ENCODE measurements at places on chromosomes 11 and 22.

- no peak for DNase-seq
Measured at GRCh38 chr11:86021377-86021776, 47.5 kb downstream of the PICALM start.

DNA sequence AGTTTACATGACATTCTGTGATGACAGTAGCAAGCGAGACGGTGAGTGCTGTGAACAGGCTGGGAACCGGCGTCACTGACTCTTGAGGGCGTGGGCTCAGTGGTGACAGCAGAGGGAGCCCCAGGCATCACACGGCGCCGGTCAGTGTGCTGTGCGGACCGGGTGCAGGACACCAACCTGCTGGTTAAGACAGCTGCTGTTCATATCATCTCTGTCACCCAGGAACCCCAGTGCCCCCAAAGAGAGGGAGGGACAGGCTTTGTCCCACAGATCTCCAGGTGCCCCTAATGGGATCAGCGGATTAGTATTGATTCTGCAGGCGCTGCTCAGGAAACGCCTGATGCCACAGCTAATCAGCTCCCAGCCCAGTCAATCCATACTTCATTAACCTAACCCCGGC, 18.4 kb downstream of the B3GAT1 start:
- no peak for DNase-seq

GRCh38 chr22:23289851-23290724, 109.8 kb downstream of the BCR start:
- DNase-seq, result peak; percentile 17

GRCh38 chr11:8230178-8230859, 33.4 kb downstream of the LMO1 start:
- DNase-seq, result no peak

DNA sequence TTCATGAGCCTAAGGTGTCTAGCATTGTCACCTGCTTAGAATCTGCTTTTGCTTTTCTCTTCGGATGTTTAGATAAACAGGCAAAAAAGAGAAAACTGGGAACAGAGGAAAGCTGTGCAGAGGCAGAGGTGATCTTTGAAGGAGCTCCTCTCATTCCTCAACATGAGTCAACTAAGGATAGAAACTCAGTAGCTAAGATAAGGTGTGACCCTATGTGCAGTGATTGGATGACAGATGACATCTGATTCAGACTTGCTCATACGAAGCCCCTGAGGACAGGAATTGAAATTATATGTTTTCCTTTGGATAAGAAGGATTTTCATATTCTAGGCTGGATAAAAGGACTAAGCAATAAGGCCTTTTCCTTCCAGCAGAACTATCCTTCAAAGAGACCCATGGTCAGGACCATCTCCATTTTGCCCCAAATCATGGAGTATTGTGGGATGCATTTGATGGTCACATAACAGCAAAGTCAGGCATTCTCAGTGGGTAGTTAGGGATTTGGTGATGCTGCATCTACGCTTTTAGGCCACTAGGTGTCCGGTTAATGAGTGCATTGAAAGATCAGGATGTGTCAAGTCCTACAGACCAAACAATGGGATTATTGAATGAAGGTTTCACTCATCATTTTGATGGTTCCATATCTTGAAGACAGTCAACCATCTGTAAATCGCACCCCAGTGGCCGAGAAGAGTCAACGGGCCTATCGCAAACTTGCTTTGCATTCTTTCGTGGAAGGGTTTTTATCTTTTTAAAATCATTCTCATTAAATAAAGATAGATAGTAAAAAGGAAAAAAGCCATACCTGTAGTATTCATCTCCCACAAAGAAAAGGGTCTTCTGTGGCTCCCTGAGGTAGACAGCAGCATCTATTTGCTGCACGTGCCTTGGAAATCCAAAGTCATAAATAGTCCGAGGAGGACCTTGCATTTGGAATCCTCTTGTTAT, 32.2 kb downstream of the MMP20 start:
- no peak for DNase-seq

DNA sequence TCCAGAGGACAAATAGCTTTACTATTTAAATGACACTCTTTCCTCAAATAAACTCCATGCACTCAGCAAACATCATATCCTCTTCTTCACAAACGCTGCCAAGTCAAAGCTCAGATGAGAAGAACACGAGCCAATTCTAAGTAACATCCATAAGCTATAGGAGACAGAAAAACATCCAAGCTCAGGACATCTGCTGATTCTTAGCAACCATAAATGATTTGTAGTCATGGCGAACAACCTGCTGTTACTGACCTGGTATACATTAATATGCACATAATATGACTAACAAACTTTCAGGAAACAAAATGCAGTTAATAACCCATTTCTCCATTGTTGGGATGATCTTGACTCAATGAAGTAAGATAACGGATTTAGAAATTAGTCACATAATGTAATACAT, 6.7 kb downstream of the GALNT18 start:
- DNase-seq, result no peak

GRCh38 chr22:37054600-37055365, 3.2 kb downstream of the KCTD17 start:
- DNase-seq, result no peak

GRCh38 chr22:42462016-42462415, 29.8 kb upstream of the NFAM1 start:
- DNase-seq, result no peak

DNA sequence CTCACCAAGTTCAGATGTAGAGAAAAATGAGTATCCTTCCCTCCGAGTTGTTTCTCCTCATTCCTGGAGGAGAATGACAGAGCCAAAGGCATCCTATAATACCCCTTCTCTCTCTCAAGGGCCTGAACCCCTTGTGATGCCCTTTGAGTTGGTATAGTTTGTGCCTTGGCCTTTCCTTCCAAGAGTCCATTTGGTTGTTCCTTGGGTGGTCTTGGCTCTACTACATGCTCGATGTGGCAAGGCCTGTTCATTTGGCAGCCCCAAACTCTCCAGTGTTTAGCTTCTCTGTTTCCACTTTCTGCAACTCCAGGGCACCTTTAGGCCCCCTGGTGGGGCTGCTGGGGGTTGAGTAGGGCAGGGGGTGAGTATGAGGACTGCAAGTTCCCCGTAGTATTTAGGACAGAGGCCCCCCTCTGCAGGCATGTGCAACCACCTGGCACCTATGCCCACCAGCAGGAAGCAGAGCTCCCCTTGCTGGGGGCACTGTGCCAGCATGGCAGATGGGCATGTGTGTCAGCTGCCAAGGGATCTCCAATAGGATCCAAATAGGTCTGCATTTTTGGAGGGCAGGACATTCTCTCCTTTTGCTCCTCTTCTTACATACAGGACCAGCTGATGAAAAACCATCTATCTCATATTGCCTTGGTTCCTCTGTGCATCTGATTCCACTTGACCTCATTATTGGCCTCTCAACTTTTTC, 217.2 kb upstream of the CADM1 start:
- DNase-seq, result no peak

DNA sequence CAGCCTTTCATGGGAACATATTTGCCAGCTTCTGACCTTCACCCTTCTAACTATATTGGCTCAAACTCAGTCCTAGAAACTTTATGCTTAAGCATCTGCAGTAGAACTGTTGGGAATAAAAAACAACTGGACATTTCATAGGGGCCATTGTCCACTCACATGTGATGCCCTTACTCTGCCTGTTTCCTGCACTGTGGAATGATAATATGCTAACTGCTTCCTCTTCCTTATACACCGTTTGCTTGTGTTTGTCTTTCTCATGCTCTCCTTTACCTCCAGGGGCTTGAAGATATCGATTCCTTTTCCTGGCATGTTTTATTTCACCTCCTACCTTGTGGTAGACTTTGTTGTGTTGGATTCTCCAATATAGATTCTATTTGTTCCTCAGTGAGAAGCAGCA, 333.0 kb upstream of the DDI1 start:
- no peak for DNase-seq

DNA sequence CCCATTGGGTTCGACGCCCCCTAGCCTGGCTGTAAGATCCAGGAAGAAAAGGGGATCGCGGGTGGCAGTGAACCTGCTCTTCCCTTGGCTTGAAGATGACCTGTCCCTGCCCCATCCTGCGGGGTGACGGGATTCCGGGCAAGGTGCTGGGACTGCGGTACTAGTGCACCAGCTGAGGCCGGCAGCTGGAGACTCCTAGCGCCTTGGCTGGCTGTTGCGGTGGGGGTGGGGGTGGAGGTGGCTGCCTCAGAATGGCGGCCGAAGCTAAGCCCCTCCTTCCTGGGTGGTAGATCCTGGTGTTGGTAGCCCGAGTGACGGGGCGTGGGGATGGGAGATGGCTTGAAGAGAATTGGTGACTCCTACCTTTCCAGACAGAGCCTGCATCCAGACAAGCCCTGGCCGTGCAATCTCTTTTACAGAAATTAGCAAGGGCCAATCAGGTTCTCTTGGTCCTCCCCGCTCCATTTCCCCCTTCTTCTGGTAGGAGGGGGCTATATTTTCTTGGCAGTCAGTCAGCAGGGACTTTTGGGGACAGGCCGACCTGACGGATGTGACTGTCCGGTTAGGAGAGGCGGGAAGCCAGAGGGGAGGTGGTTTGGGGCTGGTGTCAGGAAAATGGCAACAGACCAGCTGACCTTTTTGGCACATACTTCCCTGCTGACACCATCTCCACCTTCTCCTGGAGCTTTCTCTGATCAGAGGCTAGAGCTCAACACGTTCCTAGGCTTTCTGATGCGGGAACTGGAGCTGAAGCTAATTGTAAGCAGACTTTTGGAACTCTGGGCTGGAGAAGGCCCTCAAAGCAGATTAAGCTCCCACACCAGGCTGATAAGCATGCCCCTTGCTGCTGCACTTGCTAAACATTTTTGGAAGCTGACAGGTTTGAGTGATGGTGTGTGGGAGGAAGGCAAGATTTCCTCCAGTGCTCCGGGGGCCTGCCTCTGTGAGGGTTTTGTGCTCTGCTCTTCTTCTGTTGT, 2.0 kb downstream of the NAV2 start:
- no peak for DNase-seq

- no peak for DNase-seq
Measured at GRCh38 chr22:22614065-22614464, 30.3 kb upstream of the GGTLC2 start.

DNA sequence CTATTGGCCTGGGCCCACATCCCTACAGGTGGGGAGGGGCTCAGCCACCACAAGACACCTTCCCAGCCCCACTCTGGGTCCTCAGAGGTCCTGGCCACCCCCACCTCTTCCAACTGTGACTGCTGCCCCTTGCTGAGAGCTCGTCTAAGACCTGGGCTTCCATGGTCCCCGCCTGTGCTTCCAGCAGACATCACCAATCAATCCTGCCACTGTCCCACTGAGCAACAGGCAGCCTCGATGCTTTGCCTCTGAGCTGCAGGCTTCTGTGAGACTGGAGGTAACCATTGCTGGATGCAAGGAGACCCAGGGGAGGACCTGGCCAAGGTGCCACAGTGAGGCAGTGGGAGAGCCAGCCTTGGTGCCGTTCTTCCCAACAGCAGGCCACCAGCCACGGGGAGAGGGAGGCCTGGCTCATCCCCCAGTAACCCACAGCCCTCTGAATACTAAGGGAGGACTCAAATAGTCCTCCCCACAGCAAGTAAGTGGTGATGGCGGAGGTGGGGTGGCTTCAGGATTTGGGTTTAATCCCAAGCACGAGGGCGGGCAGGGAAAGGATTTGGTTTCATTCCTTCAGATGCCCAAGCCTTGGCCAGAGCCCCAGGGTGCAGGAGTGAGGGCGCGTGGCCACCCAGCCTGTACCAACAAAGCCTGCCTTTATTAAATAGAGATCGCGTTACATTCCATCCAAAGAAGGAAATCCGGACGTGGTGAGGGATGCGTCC, 5.5 kb upstream of the FADS3 start:
- no peak for DNase-seq

DNA sequence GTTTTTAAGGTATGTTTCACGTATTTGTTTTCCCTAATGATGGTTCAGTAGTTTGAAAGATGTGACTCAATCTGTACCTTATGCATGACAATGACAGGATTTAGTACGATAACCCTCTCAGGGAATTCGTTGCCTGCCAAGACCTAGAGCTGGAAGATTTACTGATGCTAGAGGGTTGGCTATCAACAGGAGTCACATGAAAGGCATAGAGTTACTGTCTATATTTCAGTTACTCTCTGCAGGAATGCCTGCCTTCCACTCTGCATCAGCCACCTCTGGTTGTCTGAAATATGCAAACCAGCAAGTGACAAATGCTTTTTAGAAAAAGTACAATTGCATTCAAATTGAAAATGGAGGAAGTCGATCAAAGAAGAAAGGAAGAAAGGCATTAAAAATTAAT, 276.3 kb upstream of the RAG2 start:
- no peak for DNase-seq

- DNase-seq, result no peak
Measured at GRCh38 chr22:36737776-36738175, 34.2 kb upstream of the CACNG2 start.

DNA sequence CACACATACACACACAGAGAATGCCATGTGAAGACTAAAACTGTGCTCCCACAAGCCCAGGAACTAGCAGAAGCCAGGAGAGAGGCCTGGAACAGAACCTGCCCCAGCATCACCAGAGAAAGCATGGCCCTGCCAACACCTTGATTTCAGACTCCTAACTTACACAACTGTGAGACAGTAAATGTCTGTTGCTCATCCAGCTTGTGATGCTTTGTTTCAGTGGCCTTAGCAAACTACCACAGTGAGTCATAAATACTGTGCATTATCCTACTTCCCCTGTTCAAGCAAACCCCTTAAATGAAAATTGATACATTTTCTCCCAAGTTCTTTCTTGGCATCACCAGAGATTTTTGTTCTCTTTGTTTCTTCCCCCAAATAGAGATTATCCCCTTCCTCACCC, 1539.4 kb upstream of the TENM4 start:
- no peak for DNase-seq

DNA sequence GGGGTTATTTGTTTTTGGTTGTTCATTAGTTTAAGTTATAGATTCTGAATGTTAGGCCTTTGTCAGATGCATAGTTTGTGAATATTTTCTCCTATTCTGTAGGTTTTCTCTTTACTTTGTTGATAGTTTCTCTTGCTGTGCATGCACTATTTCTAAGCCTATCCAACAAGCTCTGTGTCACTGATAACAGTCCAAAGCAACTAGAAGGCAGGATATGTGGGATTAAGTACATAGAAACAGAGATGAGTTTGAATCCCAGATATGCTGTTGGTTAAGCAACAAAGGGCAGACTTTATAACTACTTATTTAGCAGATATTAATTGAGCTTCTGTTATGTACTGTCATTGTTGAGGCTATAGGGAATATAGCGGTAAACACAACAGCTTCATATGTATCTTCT, 390.4 kb downstream of the INSC start:
- no peak for DNase-seq

GRCh38 chr11:64383580-64383979, 24.6 kb downstream of the RPS6KA4 start:
- no peak for DNase-seq
